Hepatocyte (in vitro differentiated cells): ENCODE measurements at places on chromosomes 1 and 21. TPM values are rescaled to one million over a fixed set of nuclear protein-coding genes. Genes with fewer than 3 reads are reported as not detected.

The SEMA6C gene
- polyA plus RNA-seq, result 13.9 and 25.1 TPM in 2 replicates

The SLC1A7 gene
- polyA plus RNA-seq, result 0.46 TPM in 1 of 2 replicates, not detected in the other

The ABCG1 gene
- polyA plus RNA-seq, result 8.4 and 14.0 TPM in 2 replicates

The BPNT1 gene
- 9.7 and 11.2 TPM in 2 replicates for polyA plus RNA-seq

The ELAVL4 gene
- 0.08 and 0.57 TPM in 2 replicates for polyA plus RNA-seq

The SPRR2G gene
- polyA plus RNA-seq, result not detected in 2 replicates

The DMBX1 gene
- polyA plus RNA-seq, result 0.32 TPM in 1 of 2 replicates, not detected in the other

The EPHA2 gene
- 20.0 and 20.4 TPM in 2 replicates for polyA plus RNA-seq

The SRSF4 gene
- 71.4 and 84.7 TPM in 2 replicates for polyA plus RNA-seq

DNA sequence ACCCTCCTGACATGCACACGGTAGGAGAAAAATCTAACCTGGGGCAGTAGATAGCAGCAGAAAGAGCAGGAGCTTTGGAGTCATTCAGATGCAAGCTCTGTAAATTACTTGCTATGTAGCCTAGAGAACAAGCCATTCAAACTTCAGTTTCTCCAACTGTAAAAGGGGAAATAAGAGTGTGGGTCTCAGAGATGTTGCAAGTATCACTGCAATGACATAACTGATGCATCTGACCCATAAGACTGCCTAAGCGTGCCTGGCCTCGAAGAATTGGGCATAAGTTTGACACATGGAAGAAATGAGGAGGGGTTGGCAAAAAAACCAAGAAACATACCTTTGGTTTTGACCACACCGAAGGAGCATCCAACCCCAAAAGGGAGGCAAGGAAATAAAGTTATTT lies 5.2 kb downstream of the AK2 start:
- DNase-seq, result no peak

DNA sequence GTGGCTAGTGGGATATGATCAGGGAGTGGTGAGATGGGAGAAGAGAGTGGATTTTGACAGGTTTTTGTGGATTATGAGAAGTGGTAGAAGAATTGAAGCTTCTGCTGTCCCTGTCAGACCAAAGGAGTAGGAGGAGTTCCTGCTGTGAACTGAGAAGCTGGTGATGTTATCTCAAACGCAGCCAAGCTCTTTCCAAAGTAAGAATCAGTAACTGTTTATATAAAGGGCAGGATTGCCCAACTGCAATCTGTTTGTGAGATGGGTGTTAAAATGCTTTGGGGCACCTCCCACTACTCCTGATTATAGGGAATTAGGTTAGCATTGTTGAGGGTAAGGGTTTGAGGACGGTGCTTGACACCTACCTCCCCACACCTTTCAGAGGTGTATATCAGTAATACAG lies 60.5 kb upstream of the USP25 start:
- no peak for DNase-seq

- DNase-seq, result no peak
These were observed 2133.0 kb downstream of the NCAM2 start for GRCh38 chr21:23131177-23131576.

DNA sequence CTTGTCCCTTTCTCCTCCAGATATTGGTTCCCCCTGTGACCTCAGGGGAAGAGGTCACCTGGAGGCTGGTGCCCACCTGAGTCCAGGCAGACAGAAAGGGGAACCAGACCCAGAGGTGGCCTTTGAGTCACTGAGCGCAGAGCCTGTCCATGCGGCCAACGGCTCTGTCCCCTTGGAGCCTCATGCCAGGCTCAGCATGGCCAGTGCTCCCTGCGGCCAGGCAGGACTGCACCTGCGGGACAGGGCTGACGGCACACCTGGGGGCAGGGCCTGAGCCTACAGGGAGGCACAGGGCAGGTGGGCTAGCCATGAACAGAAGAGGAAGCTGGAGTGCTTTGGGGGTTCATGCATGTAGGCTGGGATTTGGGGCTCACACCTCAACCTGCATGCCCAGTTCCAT lies 2.7 kb downstream of the TNFRSF14 start:
- DNase-seq, result no peak

GRCh38 chr1:109259674-109260557 lies 10.6 kb downstream of the CELSR2 start:
- no peak for DNase-seq

DNA sequence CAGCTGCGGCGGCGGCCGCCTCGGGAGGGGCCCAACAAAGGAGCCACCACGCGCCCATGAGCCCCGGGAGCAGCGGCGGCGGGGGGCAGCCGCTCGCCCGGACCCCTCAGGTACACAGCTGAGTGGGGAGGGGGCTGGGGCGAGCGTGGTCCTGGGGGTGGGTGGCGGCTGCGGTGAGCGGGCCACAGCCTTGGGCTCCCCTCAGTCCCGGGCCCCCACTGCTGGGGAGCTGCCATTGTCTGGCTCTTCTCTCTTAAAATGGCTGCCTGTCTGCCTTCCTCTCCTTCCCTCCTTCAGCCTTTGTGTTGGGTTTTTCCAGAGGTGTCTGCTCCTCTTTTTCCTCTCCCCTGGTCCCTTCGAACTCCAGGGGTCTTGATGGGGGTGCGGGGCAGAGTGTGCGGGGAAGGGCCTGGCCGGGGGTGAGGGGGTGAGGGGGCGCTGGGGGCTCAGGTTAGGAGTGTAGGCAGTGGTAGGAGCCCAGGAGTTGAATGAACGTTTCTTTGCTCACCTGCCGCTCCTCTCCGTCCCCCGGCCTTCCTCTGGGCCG lies 1.7 kb downstream of the ARID1A start:
- DNase-seq, result peak; percentile 21

GRCh38 chr1:40401473-40402201 lies 28.1 kb downstream of the SMAP2 start:
- no peak for DNase-seq

GRCh38 chr1:41767534-41768525 lies 150.9 kb downstream of the HIVEP3 start:
- no peak for DNase-seq

GRCh38 chr1:33443080-33443704 lies 12.3 kb upstream of the PHC2 start:
- DNase-seq, result no peak

DNA sequence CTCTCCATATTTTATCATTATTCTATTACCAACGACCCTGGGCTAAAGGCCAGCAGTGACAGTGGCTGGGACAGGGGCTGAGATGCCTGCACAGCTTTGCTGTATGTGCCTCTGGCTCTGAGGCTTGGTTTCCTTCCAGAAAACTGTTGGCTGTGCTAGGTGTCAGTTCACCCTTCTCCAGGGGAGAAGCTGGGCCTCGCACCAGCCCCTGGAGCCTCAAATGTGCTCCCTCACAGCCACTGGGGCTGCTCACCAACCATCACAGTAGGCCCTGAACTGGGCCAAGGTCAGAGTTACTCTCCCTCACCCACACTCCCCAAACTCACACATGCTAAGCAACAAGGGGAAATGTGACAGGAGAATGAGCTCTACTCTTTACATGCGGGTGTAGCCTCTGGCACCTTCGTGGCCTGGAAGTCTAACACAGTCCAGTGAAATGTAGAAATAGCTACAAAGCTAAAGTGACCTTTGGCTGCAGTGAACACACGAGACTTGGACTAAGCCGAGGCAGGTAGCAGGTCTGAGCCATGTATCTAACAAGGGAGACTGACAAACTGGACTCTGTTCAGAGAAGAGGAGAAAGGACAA lies 4.7 kb upstream of the CD160 start:
- DNase-seq, result peak; percentile 60

DNA sequence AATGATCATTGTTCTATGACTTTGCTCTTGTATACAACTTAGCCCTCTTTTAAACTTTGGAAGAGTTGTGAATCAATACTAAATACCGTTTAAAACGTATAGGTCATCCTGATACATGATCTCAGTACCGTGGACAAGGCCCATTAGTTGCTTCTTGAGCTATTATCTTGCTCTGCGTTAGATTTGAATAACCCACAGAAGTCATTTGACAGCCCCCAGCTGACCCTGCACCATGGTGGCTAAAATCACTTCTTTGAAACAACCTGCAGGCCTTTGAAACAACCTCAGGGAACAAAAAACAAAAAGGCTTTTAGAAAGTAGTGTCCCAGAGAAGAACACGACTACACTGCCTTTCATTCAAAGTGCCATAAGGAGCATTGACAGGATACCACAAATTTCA lies 473.0 kb upstream of the ADGRL2 start:
- DNase-seq, result no peak

GRCh38 chr1:47174656-47175020 lies 15.2 kb downstream of the PDZK1IP1 start:
- no peak for DNase-seq

DNA sequence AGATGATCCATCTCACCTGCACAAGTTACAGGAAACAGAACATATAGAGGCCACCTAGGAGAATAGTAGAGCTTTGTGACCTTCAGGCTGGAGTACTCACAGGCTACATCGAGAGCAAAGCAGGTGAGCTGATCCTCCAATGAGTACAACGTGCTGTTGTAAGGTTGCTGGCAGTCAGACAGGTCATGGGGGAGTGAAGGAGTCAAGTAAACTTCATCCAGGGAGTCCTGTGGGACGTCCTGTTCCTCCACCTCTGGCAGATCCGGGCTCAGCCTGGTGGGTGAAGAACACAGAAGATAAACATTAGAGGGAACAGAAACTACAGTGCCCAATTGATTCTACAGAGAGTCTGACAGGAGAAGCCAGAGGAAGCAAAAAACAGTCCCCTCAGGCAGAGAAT lies 62.5 kb downstream of the PRKAB2 start:
- no peak for DNase-seq

- no peak for DNase-seq
These were observed 193.8 kb downstream of the HS2ST1 start for GRCh38 chr1:87108228-87108627.

DNA sequence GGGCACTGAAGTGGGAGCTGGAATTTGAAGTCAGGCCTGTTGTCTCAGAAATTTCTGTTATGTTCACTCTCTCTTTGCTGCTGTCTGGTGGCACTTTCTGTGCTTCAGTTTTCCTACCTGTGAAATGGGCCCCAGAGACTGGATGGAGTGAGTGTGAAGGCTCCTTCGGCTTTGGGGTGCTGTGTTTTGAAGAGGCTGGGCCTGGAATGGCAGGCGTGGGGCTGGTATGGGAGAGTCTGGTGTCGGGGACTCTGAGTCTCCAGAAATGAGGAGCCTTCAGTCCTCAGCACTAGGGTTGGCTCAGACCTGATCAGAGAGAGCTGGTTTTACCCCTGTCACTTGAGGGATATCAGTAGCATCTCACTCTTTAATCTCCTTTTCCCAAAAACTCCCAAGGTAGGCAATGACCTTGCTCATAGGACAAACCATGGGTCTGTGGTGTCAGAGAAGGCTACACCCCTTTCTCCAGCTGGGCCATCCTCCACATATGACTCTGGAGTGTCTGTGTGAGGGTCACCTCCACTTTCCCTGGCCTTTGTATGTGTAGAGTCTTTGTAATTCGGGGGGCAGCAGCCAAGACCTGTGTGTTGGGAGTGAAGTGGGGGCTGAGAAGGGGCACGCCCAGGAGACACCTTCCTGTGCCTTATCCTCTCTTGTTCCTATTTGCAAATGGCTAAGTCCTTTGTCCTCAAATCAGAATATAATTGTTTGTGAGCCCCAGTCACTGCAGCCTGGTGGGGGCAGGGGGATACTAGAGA lies 279.9 kb downstream of the PTPRU start:
- no peak for DNase-seq

- DNase-seq, result peak; percentile 38
These were observed 8.5 kb downstream of the PRDM2 start for GRCh38 chr1:13708380-13708982.

DNA sequence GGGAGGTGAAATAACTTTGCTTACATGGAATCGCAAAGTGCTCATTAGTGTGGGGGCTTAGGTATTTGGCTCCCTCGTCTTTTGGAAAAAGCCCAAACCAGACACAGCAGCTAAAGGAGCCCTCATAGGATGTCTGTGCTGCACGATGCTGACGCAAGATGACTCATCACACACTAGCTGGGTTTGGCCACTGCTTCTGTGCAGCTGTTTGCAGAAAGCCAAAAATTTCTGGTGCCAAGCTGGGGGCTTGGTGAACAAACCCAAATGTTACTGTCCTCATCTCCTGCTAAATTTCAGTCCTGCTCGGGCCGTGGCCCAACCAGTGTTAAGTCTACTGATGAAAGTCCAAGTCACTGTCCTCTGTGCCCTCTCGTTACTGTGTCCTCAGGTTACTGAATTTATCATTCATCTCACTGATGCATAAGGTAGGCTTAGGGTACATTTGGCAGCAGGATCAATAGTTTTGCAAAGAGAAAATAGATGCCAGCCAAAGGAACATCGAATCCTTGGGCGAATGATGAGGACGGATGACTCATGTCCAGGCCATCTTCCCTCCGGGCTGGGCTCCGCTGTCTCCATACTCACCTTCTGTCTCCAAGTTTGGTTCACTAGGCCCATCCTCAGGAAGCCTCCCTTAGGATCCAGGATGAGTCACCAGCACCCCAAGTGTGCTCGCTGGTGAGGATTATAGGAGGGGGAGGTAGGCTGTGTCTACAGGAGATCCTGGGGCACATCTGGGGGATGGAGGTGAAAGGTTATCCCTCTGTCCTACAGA lies 177.7 kb downstream of the ADSS2 start:
- peak; percentile 54 for DNase-seq

GRCh38 chr1:223775054-223775453 lies 62.7 kb downstream of the CAPN2 start:
- no peak for DNase-seq

GRCh38 chr1:209783386-209783785 lies 973 bp downstream of the C1orf74 start:
- DNase-seq, result peak; percentile 25

DNA sequence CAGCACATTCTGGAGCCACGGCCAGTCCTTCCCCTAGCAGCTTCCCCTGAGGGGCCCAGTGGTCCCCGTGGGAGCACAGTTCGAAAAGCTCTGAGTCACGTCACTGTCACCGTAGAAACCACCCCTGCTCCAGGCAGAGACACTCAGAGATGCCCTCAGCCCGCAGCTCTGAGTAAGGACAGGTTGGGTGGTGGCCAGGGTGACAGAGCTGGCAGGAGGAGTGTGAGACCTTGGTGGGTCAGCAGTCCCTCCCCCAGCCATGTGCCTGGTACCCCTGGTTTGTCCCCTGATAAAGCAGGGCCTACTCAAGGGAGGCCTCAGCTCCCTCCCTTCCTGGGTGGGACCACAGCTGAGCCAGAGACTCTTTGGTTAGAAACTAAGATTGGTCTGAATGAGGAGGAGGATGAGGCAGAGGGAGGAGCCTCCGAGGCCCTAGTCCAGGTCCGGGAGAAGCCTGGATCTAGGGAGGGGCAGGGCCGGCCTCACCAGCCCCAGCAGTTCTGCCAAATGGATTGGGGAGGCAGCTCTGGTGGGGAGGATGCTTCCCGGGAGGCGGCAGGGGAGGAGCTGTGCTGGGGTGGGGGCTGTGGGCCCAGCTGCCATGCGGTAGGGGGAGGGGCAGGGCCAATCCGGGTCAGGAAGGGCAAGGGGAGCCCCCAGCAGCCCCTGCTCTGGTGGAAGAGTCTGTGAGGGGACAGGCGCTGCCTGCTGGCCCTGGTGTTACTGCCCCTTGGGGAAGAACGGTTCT lies 55.2 kb downstream of the SLC9A1 start:
- DNase-seq, result peak; percentile 89

DNA sequence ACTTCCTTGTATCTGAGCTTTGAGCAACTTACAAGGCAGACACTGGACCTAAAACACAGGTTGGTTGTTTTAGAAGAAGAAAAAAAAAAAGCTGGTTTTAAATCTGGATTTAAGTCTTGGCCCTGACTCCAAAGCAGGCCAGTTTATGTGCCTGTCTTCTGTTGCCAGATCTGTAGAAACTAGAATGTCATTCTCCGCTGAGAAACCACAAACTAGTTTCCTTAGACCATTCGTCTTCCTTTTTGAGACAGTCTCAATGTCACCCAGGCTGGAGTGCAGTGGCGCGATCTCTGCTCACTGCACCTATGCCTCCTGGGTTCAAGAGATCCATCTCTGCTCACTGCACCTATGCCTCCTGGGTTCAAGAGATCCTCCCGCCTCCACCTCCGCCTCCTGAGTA lies 33.9 kb downstream of the APP start:
- DNase-seq, result no peak
